ENCODE measurements at places on chromosomes 4 and X. TPM values are rescaled to one million over a fixed set of nuclear protein-coding genes. Genes with fewer than 3 reads are reported as not detected.

AVPR2 gene
- polyA plus RNA-seq: not detected

FABP2 gene
- not detected for polyA plus RNA-seq

PCDH19 gene
- polyA plus RNA-seq: not detected

FRMPD4 gene
- not detected for polyA plus RNA-seq

PHOX2B gene
- not detected for polyA plus RNA-seq

HMGB3 gene
- 118 TPM for polyA plus RNA-seq

LUZP4 gene
- polyA plus RNA-seq: 0.49 TPM

SSX2 gene
- polyA plus RNA-seq: 4.1 TPM

DCLK2 gene
- not detected for polyA plus RNA-seq

ERAS gene
- polyA plus RNA-seq: not detected

ADAMTS3 gene
- polyA plus RNA-seq: 8.0 TPM

RAB33A gene
- not detected for polyA plus RNA-seq

ODAM gene
- polyA plus RNA-seq: not detected

GABRG1 gene
- polyA plus RNA-seq: 0.35 TPM

ZNF674 gene
- 1.1 TPM for polyA plus RNA-seq

TAF7L gene
- polyA plus RNA-seq: 0.42 TPM

Measured in K562 (cell line).